ENCODE measurements at places on chromosomes 3 and 15. TPM values are rescaled to one million over a fixed set of nuclear protein-coding genes. Genes with fewer than 3 reads are reported as not detected.

- H3K27ac ChIP-seq = no peak overlapping the region
- no peak overlapping the region for H3K4me3 ChIP-seq
- H3K4me1 ChIP-seq = no peaks in the 10 kb centered on the region
- no peaks in the 10 kb centered on the region for H3K36me3 ChIP-seq
- no peak for DNase-seq
These were observed 8.4 kb upstream of the SLCO2A1 start for GRCh38 chr3:134038071-134038491.

- H3K27me3 ChIP-seq = no peaks in the 10 kb centered on the region
- no peak overlapping the region for H3K4me3 ChIP-seq
- H3K36me3 ChIP-seq = peaks cover 27% of the 10 kb centered on the region
These were observed 74.1 kb downstream of the SENP2 start for GRCh38 chr3:185659942-185660921.

Gene FOXB1
- not detected for total RNA-seq

GRCh38 chr3:119342176-119342575, 48.0 kb downstream of the ARHGAP31 start:
- no peak for DNase-seq
- no peaks in the 10 kb centered on the region for H3K27me3 ChIP-seq
- H3K27ac ChIP-seq = no peak overlapping the region
- peaks cover 19% of the 10 kb centered on the region for H3K4me1 ChIP-seq
- H3K36me3 ChIP-seq = peaks cover 1% of the 10 kb centered on the region

DNA sequence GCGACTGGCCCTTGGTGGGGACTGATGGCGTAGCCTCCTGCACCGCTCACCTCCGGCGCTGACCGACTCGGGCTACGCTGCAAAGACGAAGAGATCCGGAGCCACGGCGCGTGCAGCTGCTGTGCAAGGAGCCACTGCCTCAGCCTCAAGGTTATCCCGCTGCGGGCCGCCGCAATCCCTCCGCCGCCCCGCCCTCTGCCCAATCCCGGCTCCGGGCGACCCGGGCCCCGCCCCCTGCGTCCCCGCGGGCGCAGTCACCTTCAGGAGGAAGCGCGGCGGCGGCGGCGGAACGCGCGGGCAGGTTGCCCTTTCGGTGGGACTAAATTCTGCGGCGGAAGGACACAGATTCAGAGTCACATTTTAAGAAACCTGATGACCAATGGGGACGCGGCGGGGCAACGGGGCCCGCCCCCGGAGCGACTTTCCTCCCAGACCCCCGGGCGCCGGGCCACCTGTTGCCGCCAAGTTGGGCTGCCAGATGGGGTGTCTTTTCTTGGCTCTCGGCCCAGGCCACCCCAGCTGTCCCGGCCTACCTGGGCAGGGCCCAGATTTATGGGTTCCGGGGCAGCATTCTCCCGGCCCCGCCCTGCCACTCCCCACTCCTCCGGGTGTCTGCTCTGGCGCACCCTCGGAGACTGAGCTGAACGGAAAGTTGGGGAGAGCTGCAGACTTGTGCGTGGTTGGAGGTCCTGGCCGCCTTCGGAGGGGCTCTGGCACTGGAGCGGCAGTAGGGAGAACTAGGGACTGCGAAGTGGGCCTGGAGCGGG, at the start of gene PKM:
TSS of gene PKM (minus strand) at position 125 of the 767 bp plus-strand sequence. CDS start 12,093 bp downstream, outside the sequence.
- H3K4me1 ChIP-seq = peaks cover 47% of the 10 kb centered on the region
- DNase-seq = peak; percentile 98
- H3K36me3 ChIP-seq = peaks cover 3% of the 10 kb centered on the region

GRCh38 chr3:107251819-107252218, 125.4 kb upstream of the CCDC54 start:
- DNase-seq = no peak
- H3K27ac ChIP-seq = no peak overlapping the region
- no peaks in the 10 kb centered on the region for H3K4me1 ChIP-seq
- H3K4me3 ChIP-seq = no peak overlapping the region

Gene DPPA2
- total RNA-seq = not detected

Gene GOLGA8J
- not detected for total RNA-seq

DNA sequence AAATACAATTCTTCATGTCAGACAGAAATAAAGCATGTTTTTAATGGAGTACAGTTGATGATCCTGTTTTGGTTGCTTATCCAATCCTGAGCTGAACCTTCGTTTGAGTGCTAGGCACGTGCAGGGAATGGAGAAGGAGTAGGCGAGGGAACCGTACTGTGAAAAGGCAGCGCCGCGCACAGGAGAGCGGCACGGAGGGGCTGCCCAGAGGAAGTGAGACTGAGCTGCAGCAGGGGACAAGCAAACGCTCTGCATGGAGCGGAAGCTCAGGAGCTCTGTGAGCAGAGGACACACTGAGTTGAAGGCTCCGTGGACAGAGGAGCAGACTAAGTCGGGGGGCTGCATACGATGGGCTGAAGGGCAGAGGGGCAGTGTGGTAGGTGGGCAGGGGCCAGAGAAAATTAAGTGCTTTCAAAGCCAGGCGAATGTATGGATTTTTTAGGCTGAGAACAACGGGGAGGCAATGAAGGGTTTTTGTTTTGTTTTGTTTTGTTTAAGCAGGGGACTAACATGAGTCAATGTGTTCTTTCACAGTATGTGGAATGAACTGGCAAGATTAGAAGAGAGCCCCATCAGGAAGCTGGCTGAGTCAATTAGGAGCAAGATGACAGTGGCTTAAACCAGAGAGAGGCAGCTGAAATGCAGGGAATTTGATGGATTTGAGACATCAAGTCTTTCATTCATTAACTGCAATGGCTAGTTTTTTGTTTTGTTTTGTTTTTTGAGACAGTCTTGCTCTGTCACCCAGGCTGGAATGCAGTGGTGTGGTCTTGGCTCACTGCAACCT, 23.8 kb upstream of the TM2D3 start:
- peaks cover 30% of the 10 kb centered on the region for H3K36me3 ChIP-seq
- DNase-seq = no peak
- H3K4me1 ChIP-seq = peaks cover 21% of the 10 kb centered on the region
- no peak overlapping the region for H3K4me3 ChIP-seq
- peak overlapping the region; percentile 90 for H3K27ac ChIP-seq

GRCh38 chr3:16511681-16512434, 1.6 kb downstream of the RFTN1 start:
- peaks cover 49% of the 10 kb centered on the region for H3K4me1 ChIP-seq
- H3K36me3 ChIP-seq = no peaks in the 10 kb centered on the region
- H3K27ac ChIP-seq = peak overlapping the region; percentile 79
- H3K27me3 ChIP-seq = no peaks in the 10 kb centered on the region

Gene ONECUT1
- 0.15 TPM for total RNA-seq

DNA sequence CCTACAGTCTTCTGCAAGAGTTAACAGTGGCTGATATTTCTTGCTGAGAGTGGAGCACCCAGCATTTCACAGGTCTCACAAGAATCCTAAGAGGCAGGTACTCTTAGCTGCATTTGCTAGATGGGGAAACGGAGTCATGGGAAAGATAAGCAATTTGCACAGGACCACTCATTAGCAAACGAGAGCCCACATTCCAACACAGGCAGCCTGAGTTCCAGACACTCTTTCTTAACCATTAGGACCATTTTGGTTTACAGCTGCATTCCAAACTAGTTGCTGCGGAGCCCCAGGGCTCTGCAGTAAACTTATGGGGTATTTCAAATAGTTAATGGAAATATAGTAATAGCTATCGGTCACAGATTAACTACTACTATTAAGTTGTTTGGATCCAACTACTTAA, 42.5 kb downstream of the LYZL4 start:
- peaks cover 37% of the 10 kb centered on the region for H3K27me3 ChIP-seq
- DNase-seq = no peak
- H3K27ac ChIP-seq = no peak overlapping the region
- no peaks in the 10 kb centered on the region for H3K4me1 ChIP-seq

Gene SGO1
- total RNA-seq = 5.0 TPM

Gene CD200
- total RNA-seq = 1.8 TPM

DNA sequence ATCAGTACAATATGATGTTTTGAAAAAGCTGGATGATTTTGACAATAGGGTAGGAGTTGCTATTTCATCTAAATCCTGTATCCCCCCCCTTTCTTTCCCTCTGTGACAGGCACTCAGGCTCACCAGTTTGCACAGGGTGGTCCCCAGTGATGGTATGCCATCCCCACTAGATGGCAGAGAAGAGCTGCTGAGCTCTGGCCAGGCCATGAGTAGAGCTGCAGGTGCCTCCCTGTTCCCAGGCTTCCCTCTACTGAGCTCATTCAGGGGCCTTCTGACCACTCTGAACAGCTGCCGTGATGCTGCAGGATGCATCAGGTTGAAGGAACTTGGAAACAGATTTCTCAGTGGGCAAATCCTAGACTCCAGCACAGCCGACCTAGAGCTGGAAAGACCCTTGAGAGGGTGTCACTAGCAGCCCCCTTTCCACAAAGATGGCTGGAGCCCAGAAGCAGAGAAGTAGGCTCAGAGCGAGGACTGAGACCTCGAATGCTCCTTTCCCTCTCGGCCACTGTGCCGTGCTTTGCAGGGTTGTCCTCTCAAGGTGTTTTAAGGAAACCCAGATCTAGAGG, 45.1 kb downstream of the EFCAB12 start:
- H3K27me3 ChIP-seq = no peaks in the 10 kb centered on the region
- H3K27ac ChIP-seq = no peak overlapping the region
- DNase-seq = no peak
- H3K4me3 ChIP-seq = no peak overlapping the region

GRCh38 chr3:113053169-113053568, 62.4 kb downstream of the GTPBP8 start:
- DNase-seq = no peak
- no peak overlapping the region for H3K4me3 ChIP-seq
- H3K4me1 ChIP-seq = peaks cover 8% of the 10 kb centered on the region
- no peaks in the 10 kb centered on the region for H3K27me3 ChIP-seq
- H3K27ac ChIP-seq = no peak overlapping the region

Gene AADACL2
- not detected for total RNA-seq

GRCh38 chr3:172692751-172693338, 18.0 kb downstream of the NCEH1 start:
- no peak overlapping the region for H3K4me3 ChIP-seq
- H3K4me1 ChIP-seq = peaks cover 4% of the 10 kb centered on the region
- no peak for DNase-seq
- no peak overlapping the region for H3K27ac ChIP-seq
- H3K36me3 ChIP-seq = no peaks in the 10 kb centered on the region

- DNase-seq = no peak
- peaks cover 49% of the 10 kb centered on the region for H3K4me1 ChIP-seq
- H3K27ac ChIP-seq = peak overlapping the region; percentile 13
- H3K27me3 ChIP-seq = no peaks in the 10 kb centered on the region
- peaks cover 8% of the 10 kb centered on the region for H3K36me3 ChIP-seq
These were observed 37.2 kb upstream of the ANPEP start for GRCh38 chr15:89851673-89852341.

DNA sequence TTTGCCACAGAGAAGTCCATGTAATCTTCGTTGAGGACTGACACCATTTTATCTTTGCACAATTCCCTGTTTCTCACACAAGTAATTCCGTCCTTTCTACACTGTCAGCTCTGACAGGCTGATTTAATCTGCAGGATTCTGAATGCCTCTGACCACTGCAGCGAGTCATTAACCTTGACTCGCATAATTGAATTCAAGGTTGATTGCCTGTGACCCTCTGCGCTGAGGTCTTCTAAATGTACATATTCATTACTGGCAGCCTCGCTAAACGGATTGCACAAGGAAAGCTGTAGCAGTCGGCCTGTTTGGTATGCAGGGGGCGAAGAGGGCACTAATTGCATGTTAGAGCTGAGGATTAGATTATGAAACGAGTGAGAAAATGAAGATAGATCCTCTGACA, 147.8 kb downstream of the SHOX2 start:
- H3K27me3 ChIP-seq = peaks cover 22% of the 10 kb centered on the region
- no peak for DNase-seq
- no peak overlapping the region for H3K27ac ChIP-seq
- H3K4me3 ChIP-seq = no peak overlapping the region

DNA sequence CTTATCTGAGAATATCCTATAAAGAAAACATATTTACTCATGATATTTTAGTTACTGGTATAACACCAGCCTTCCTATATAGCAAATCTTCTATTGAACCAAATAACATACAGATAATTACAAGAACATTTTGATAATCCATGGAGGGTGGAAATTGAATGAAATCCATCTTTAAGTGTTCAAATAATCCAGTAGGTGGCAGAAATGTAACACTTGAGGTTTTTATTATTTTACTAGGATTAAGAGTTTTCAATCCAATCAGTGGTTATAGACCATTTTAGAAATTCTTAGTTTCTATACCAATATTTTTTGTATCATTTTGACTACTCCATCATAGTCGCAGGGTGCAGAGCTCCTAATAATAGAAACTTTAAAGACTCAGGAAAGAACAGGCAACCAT, 101.9 kb upstream of the KCNH8 start:
- no peak for DNase-seq
- H3K27ac ChIP-seq = no peak overlapping the region
- no peaks in the 10 kb centered on the region for H3K27me3 ChIP-seq
- H3K4me3 ChIP-seq = no peak overlapping the region
- no peaks in the 10 kb centered on the region for H3K4me1 ChIP-seq

Gene TEX9
- 2.4 TPM for total RNA-seq
